ENCODE measurements at places on chromosomes 5 and 9. TPM values are rescaled to one million over a fixed set of nuclear protein-coding genes. Genes with fewer than 3 reads are reported as not detected.

DNA sequence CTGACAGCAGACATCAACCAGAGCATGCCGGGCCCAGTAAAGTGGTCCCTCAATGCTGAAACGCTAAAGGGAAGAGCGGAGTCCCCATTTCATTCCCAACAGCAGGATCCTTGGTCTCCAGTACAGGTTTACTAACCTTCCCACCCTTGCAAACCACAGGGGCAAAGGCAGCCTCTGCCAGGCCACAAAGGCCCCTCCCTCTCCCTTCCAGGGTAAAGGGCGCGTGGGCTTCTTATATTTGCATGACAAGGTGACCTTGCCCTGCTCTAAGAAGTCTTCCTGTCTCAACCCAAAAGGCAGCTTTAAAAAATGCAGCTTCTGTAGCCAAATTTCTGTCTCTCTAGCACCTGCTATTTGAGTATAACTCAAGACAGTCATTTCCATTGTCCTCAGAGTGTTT is 131.5 kb upstream of the PTCH1 start:
- no peaks in the 10 kb centered on the region for H3K27me3 ChIP-seq
- no peak for DNase-seq

- H3K4me3 ChIP-seq = no peak overlapping the region
- H3K4me1 ChIP-seq = no peaks in the 10 kb centered on the region
- H3K27me3 ChIP-seq = no peaks in the 10 kb centered on the region
- no peaks in the 10 kb centered on the region for H3K36me3 ChIP-seq
- no peak overlapping the region for H3K27ac ChIP-seq
These were observed 2002.2 kb upstream of the ACO1 start for GRCh38 chr9:30382271-30382670.

- DNase-seq = no peak
- H3K27ac ChIP-seq = no peak overlapping the region
- no peak overlapping the region for H3K4me3 ChIP-seq
These were observed 94.7 kb downstream of the RXRA start for GRCh38 chr9:134420974-134421432.

DNA sequence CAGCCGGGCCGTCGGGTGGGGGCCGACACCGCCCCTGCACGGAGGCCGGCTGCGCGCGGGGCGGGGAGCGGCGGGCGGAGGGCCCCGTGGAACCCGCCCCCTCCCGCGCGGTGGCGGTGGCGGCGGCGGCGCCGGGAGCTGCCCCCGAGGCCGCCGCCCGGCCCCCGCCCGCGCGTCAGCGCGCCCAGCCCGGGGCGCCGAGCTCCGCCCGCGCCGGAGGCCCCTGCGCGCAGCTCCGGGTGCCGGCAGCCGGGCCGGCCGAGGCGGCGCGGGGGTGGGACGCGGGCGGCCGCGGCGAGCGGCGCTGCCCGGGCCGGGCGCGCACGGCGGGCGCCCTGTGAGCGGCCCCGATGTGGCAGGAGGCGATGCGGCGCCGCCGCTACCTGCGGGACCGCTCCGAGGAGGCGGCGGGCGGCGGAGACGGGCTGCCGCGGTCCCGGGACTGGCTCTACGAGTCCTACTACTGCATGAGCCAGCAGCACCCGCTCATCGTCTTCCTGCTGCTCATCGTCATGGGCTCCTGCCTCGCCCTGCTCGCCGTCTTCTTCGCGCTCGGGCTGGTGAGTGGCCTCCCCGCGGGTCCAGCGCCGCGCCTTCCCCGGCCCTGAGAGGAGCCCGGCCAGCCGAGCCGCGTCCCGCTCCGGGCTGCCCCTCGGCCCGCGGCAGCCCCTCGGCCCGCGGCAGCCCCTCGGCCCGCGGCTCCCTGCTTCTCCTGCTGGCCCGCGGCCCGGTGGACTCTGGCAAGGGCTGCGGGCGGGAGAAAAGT is at the start of gene ADCY2:
Gene ADCY2, plus strand, starts transcription at position 192 of the 766 bp plus-strand sequence. Its CDS starts 159 bp downstream, at position 351.
- H3K36me3 ChIP-seq = no peaks in the 10 kb centered on the region
- H3K27ac ChIP-seq = no peak within 1 kb of the TSS
- no peak for DNase-seq
- peaks cover 36% of the 10 kb centered on the region for H3K27me3 ChIP-seq
- H3K4me3 ChIP-seq = no peak within 1 kb of the TSS

- H3K4me1 ChIP-seq = no peaks in the 10 kb centered on the region
- peaks cover 2% of the 10 kb centered on the region for H3K27me3 ChIP-seq
- H3K36me3 ChIP-seq = no peaks in the 10 kb centered on the region
- no peak overlapping the region for H3K4me3 ChIP-seq
- H3K27ac ChIP-seq = no peak overlapping the region
- DNase-seq = no peak
These were observed 195.6 kb downstream of the SAXO1 start for GRCh38 chr9:18837402-18837801.

DNA sequence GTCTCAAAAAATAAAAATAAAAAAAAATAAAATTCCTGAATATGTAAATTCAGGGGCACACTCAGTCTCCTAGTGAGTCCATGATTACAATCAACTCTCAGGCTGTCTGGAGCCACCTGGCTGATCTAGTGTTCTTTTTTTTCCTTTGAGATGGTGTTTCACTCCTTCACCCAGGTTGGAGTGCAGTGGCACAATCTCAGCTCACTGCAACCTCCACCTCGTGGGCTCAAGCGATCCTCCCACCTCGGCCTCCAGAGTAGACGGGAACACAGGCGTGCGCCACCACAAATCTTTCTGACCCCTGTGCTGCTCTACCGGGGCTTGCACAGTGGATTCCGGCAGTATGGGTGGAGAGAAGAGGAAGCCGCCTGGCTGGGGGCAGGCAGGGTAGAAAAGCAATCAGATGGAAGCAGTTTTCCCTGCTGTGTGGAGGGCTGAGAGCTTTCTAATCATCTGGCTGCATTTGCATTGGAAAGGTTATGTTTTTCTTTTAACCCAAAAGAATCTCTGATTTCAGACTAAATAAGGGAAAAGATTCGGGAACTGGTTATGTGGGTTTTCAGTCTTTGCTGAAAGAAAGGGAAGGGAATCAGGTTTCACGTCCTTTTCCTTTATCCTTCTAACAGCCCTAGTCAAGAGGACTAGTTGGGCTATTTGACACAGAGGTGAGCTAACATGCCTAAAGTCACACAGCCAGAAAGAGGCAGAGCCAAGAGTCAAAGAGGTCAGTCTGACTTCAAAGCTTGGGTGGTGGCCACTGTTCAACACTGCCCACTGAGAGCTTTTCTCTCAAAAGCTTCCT is 26.3 kb upstream of the CORO2A start:
- H3K36me3 ChIP-seq = peaks cover 9% of the 10 kb centered on the region
- no peak overlapping the region for H3K27ac ChIP-seq
- no peak for DNase-seq
- H3K4me1 ChIP-seq = no peaks in the 10 kb centered on the region
- H3K27me3 ChIP-seq = no peaks in the 10 kb centered on the region

DNA sequence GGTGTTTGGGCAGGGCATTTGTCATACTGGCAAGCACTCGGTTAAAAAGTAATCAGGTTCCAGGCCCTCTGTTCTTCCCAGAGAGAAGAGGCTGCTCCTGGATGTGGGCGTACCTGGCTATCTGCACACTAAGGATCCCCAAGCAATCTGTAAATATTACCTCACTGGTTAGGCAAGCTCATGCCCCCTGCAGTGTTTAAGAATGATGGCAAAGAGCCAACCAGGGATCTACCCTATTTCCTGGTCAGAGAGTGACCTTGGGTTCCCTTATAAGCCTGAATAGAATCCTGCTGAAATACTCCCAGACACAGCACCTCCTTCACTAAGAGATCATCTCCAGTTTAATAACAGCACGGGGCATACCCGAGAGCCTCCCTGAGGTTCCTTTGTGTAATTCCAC is 181.2 kb downstream of the PIK3R1 start:
- H3K27ac ChIP-seq = no peak overlapping the region
- no peaks in the 10 kb centered on the region for H3K27me3 ChIP-seq
- H3K4me3 ChIP-seq = no peak overlapping the region
- DNase-seq = no peak
- peaks cover 10% of the 10 kb centered on the region for H3K4me1 ChIP-seq
- H3K36me3 ChIP-seq = no peaks in the 10 kb centered on the region

Gene ADAMTS13
- 3.2 TPM for total RNA-seq

Gene OSMR
- total RNA-seq = 0.17 TPM

Gene SHISAL2B
- not detected for total RNA-seq

Gene ANXA2R
- 6.5 TPM for total RNA-seq

Gene ROR2
- total RNA-seq = not detected
